Stimulated activated CD4-positive, alpha-beta T cell treated with anti-CD3 and anti-CD28 coated beads, Interleukin-2, amount 100 ng/mL, for 48 hours (primary cell): ENCODE measurements at places on chromosomes 16 and 17.

- DNase-seq, result no peak
Measured at GRCh38 chr17:15262291-15263205, 2.6 kb downstream of the PMP22 start.

- no peak for DNase-seq
Measured at GRCh38 chr17:56742601-56743000, 91.1 kb downstream of the C17orf67 start.

GRCh38 chr17:7043497-7044198 lies at the start of gene SLC16A11:
SLC16A11 (minus strand) TSS chr17:7044092; CDS start chr17:7043513, 579 bp downstream.
- no peak for DNase-seq

GRCh38 chr17:63150994-63151464 lies 185.0 kb downstream of the TANC2 start:
- DNase-seq, result no peak
